ENCODE measurements at places on chromosomes 11 and 22. TPM values are rescaled to one million over a fixed set of nuclear protein-coding genes. Genes with fewer than 3 reads are reported as not detected.

- DNase-seq, result peak; percentile 21
Observed at GRCh38 chr11:65415499-65416340, 6.9 kb upstream of the NEAT1 start.

DNA sequence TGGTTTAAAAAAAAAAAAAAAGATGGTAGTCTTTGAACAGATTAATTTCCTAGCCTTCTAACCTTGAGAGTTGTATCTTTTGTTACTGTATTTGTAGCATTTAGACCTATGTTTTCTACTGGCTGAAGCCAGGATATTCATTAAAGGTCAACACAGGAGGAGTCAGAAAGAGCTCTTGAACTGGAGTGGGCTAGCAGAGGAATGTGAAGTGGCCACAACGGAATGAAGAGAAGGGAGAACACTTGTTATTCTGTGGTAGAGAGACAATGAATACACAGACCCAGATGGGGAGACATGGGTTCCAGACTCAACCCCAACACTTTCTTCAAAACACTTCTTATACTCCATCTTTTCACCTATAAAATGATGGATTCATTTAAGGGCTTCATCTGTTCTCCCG lies 88.1 kb downstream of the RELT start:
- no peak for DNase-seq

GRCh38 chr22:30813936-30814335 lies 119.3 kb downstream of the OSBP2 start:
- DNase-seq, result no peak

GRCh38 chr11:6200975-6201374 lies 2.0 kb downstream of the OR52W1 start:
- DNase-seq, result no peak

SAA4 gene
- not detected for total RNA-seq

OR4X2 gene
- total RNA-seq, result not detected

GRCh38 chr11:48134221-48134922 lies 82.2 kb upstream of the OR4B1 start:
- DNase-seq, result peak; percentile 33

CHST1 gene
- total RNA-seq, result not detected

DNA sequence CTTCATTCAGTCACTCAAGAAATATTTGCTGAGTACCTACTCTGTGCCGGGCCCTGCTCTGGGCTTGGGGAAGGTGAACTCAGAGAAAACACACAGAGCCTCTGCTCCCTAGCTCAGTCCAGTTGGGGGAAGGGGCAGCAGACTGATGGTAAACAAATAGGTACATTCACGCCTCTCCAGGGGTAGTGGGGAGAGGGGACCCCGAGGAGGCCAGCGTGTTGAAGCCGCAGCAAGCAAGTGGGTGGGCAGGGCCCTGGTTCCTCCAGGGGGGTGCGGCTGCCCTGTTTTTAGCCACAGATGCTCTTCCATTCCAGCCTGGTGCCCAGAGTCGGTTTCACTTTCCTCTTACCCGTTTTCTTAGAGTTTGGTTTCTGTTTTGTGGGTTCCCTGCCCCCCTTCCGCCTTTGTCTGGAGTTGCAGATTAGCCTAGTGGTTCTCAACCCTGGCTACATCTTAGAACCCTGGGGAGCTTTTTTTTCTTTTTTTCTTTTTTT lies 8.7 kb downstream of the DRAP1 start:
- no peak for DNase-seq

DNA sequence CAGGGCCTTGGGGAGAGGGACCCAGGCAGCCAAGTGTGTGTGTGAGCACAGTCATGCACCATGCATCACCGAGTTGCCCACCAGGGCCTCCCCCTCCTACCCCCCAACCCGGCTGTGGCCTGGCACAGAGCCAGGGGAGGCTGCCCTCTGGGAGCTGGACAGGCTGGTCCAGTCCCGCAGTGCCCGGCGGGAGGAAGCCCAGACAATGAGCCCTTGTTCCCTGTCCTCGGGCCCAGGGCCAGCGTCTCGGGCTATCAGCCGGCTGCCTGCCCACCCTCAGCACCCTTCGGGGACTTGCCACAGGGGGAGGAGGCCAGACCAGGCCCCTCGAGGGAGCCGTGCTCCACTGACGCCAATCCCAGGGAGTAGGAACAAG lies 4.5 kb downstream of the LRRC75B start:
- no peak for DNase-seq

DNA sequence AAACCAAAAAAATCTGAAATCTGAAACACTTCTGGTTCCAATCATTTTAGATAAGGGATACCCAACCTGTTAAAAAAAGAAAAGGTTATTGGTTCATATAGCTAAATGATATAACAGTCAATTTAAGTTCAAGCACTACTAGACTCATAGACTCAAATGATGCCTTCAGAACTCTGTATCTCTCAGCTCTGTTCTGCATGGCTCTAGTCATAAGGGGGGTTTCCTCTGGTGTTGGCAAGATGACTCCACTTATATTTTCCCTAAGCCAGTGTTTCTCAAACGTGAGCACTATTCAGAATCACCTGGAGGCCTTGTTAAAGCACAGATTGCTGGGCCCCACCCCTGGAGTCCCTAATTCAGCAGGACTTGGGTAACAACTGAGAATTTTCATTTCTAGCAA lies 11.5 kb upstream of the RRAS2 start:
- DNase-seq, result no peak

DNA sequence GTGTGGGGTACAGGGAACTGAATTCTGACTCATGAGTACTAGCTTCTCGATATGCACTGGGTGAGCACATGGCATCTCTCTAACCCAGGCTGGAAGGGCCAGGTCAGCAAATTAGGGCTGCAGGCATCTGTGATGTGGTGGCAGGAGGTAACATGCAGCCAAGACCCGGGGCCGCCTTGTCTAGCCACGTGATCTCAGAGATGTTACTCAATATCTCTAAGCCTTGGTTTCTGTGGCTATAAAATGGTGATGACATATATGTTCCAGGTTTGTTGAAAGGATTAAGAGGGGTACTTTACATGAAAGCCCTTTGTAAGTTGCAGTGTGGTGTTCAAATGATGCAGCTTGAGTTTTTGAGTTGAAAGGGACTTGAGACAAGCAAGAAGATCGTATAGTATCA lies 3.2 kb downstream of the ST14 start:
- DNase-seq, result no peak

KDM4E gene
- total RNA-seq, result not detected

GRCh38 chr11:15045891-15046290 lies 27.5 kb upstream of the CALCB start:
- no peak for DNase-seq

- DNase-seq, result no peak
Observed at GRCh38 chr11:43459246-43459645, 100.5 kb downstream of the TTC17 start.

OR52E8 gene
- total RNA-seq, result not detected

TRMU gene
- total RNA-seq, result 70.1 TPM

- no peak for DNase-seq
Observed at GRCh38 chr22:48415520-48415919, 1412.2 kb downstream of the BRD1 start.

- DNase-seq, result no peak
Observed at GRCh38 chr11:111448414-111448813, 63.8 kb downstream of the BTG4 start.

- no peak for DNase-seq
Observed at GRCh38 chr11:104876861-104877431, 21.3 kb downstream of the CASP12 start.

- DNase-seq, result no peak
Observed at GRCh38 chr11:496834-497564, 10.0 kb downstream of the RNH1 start.

- no peak for DNase-seq
Observed at GRCh38 chr11:19561011-19561410, 151.6 kb upstream of the NAV2 start.

NDUFS8 gene
- 46.7 TPM for total RNA-seq

GRCh38 chr11:6695377-6695776 lies 12.2 kb upstream of the MRPL17 start:
- no peak for DNase-seq

GRCh38 chr11:62719302-62719978 lies 7.8 kb downstream of the HNRNPUL2 start:
- no peak for DNase-seq

SLC22A8 gene
- total RNA-seq, result not detected

- DNase-seq, result no peak
Observed at GRCh38 chr11:94823102-94823732, 55.1 kb downstream of the AMOTL1 start.

DNA sequence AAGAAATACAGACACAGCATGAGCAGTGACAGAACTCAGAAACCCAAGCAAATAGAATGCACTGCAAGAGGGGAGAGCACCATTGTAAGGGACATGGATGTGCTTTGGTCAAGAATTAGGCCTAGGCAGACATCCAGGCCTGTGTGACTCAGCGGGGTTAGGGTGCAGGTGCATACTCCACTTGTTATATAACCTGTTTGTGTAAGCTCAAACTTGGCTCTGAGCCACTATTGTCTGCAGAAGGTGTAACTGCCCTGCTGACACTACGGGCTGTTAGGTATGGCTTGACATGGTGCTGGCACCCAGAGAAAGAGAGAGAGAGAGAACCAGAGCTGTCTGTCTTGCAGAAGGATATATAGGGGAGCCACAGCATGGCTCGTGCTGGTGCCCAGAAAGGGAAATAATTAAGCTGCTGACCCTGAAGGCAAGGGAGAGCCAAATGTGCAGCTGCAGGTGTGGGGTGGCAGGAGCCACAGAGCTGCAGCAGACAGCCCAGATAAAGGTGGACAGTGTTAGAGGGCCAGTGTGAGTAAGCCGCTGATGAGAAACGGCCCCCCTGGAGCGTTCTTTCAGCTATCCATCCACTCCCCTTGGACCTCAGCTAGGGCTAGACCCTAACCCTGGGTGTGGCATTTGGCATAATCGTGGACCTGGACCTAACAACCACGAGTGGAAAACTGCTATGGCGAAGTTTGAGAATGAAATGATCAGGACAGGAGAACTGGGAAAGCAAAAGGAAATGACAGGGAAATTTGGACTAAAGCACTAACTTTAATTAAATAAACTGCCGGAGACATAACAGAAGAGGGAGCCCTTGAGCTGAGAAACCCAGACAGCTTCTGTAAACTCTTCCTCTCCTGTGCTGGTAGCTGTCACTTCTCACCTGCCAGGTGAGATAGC lies 253.0 kb upstream of the CCDC179 start:
- DNase-seq, result peak; percentile 59

DNA sequence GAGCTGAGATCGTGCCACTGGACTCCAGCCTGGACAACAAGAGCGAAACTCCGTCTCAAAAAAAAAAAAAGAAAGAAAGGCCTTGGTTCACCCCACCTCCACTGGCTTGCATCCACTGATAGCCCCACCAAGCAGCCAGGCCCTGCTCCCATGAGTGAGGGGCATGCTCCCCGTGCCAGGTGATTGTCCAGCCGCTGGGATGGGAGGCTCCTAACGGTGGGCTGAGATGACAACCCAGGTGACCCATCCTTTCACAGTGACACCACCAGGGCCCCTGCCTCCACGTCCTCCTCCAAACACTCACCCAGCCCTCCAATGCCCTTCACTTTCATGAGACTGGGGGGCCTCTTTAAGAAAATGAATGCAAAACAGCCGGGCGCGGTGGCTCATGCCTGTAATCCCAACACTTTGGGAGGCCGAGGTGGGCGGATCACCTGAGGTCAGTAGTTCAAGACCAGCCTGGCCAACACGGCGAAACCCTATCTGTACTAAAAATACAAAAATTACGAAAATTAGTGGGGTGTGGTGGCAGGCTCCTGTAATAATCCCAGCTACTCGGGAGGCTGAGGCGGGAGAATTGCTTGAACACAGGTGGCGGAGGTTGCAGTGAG lies 8.6 kb upstream of the DERL3 start:
- DNase-seq, result no peak

GRCh38 chr22:32165681-32166080 lies 6.6 kb upstream of the C22orf42 start:
- no peak for DNase-seq

SHANK3 gene
- 3.6 TPM for total RNA-seq

GRCh38 chr11:120215634-120216033 lies 4.8 kb downstream of the OAF start:
- no peak for DNase-seq

- no peak for DNase-seq
Observed at GRCh38 chr11:96203567-96204365, 139.2 kb downstream of the MAML2 start.

DNA sequence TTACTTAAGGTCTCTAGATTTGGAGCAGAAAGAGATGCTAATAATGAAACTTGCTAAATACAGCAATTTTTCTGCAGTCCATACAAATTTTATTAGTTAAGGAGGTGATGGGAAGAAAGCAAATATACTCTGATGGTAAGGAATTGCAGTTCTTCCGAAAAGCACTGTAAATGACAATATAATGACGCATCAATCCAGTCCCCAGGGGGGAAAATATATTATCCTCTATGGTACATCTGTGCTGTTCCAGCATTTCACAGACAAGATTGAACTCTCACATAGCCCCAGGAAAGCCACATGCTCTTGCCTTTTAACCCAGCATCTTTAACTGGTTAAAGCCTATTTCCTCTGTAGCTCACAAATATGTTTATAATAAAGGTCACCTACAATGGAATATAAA lies 416.6 kb upstream of the CCDC90B start:
- DNase-seq, result no peak

DNA sequence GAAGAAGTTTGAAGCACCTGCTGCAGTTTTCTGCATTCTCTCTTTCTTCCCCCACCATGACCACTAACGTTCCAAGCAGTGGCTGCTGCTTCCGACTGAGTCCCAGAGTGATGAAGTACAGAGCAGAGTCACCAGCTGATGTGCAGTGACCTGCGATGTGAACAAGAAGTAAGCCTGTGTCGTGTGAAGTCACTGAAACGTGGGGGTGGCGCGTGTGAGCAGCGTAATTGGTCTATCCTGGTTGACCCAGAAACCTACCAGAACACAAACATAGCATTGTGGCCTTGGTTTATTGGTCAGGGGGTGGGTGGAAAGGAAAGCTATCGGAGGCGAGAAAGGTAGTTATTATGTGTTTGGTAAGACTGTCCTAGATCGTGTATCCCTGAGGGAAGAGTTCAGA lies 3.5 kb downstream of the KRTAP5-7 start:
- DNase-seq, result no peak

OR51B2 gene
- total RNA-seq, result not detected

CFAP68 gene
- 28.6 TPM for total RNA-seq

OR52I2 gene
- total RNA-seq, result not detected

DNA sequence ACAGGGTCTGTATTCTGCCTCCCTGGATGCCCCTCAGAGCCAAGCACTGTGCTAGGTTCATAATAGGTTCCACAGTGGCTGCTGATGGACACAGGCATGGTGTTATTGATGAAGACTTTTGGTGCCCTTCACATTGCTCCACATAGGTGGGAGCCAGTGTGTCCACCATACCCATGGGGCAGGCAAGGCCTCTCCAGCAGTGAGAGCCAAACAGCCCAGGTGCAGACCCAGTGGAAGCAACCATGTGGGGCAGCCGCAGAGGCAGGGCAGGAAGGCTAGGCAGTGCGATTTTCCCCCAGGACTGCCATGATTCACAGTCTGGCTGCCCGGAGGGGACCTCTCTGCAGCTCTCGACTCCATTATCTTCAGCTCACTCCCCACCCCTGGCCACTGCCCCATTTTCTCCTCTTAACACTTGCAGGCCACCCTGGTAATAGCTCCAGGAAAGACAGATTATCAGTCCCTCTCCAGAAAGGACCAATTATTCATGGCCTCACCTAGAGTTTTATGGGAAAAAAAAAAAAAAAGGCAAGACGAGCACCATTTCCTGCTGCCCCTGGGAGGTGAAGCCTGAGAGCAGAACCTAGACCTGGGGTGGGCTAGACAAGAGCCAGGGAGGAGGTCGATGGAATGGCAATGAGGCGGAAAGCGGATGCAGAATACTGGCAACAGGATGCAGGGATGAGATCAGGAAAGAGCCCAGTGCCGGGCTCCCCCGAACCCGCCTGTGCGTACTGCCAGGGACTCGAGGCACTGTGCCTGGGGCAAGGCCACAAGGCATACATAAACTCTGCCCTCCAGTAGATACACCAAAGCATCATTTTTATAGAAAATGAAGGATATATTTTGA lies 343.0 kb upstream of the NCAM1 start:
- DNase-seq, result no peak

GRCh38 chr11:2235588-2236326 lies 34.6 kb downstream of the ASCL2 start:
- DNase-seq, result peak; percentile 31
